ENCODE measurements at places on chromosomes 7 and 10.

DNA sequence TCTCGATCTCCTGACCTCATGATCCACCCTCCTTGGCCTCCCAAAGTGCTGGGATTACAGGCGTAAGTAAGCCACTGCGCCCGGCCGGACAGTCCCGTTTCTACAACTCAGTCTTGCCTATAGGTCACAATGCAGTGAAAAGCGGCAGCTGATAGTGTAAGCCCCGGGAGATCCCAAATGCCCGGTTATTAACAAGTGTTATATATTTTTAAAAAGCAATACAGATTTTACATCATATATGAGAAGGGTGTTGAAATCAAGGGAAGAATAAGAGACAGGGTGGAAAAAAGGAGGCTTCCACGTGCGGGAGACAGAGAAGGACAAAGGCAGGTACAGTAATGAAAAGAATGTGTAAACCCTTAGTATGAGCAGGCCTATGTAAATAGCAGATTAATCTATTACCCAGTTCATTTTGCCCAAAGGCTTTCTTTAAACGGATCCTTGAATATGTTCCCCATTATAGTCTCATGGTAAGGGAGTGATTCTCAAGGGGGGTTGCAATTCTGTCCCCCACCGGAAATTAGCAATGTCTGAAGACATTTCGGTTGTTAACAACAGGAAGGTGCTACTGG, 170.8 kb downstream of the PDE1C start:
- DNase-seq = no peak

GRCh38 chr7:30994206-30995100, 30.7 kb downstream of the GHRHR start:
- no peak for DNase-seq

- DNase-seq = no peak
These were observed 59.0 kb downstream of the PRR15 start for GRCh38 chr7:29622335-29623265.

DNA sequence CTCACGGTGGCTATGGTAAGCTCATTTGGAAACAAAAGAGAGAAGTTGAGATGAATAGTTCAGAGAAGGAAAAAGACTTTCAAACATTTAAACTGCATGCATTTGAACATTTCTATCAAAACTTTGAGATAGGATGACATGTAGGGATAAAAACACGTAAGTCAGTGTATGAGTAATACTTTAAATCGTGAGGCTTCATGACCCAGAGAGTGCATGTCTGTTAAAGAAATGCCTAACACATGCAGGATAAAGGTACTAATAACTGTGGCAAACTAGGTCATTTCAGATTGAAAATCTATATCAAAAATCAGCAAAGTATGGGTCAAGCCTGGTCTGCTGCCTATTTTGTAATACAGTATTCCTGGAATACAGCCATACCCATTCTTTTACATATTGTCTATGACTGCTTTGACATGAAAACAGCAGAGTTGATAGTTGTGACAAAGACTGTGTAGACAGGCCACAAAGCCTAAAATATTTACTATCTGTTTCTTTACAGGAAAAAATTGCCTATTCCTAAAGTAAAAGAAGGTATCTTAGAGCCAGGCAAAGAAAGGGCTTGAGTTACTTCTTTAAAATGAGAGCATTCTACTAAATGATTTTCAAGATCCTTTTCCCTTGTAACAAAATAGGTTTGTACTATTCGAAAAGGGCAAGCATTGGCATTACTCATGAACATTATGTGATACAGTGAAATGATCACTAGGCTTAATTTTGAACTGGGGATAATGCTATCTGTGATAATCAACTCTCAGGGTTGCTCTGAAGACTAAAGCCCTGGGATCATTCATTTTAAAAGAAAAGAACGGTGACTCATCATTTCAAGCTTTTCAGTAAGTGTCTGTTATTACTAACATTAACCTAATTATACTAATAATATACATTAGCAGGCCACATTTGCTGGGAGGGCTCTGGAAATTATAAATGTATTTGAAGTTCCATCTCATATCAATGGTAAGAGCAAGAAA, 185.9 kb downstream of the CRPPA start:
- no peak for DNase-seq

DNA sequence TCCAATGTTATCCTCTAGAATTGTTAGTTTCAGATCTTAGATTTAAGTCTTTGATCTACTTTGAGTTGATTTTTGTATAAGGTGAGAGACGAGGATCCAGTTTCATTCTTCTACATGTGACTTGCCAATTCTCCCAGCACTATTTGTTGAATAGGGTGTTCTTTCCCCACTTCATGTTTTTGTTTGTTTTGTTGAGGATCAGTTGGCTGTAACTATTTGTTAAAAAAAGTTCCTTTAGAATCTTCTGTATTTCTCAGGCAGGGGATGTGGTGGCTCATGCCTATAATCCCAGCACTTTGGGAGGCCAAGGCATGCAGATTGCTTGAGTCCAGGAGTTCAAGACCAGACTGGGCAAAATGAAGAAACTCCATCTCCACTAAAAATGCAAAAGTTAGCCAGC, 151.8 kb downstream of the JMJD1C start:
- DNase-seq = no peak

DNA sequence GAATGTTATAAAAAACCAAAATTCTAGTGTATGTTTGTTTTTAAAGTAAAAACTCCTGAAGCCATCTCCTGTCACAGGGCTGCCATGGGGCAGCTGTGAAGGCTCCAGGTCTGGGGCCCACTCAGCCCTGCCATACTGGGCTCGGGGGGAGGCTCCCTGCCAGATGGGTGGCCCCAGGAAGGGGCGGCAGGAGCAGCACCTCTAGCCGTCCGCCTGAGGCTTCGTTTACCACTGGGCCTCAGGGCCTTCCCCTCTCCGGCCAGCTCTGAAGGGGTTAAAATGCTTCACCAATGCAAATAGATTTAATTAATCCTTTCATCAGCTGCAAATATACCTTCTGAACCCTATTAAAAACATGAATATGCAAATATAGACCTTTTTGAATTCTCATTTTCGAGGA, 139.0 kb downstream of the ELFN1 start:
- no peak for DNase-seq

- no peak for DNase-seq
These were observed 3.4 kb downstream of the GPR85 start for GRCh38 chr7:113083132-113083815.

DNA sequence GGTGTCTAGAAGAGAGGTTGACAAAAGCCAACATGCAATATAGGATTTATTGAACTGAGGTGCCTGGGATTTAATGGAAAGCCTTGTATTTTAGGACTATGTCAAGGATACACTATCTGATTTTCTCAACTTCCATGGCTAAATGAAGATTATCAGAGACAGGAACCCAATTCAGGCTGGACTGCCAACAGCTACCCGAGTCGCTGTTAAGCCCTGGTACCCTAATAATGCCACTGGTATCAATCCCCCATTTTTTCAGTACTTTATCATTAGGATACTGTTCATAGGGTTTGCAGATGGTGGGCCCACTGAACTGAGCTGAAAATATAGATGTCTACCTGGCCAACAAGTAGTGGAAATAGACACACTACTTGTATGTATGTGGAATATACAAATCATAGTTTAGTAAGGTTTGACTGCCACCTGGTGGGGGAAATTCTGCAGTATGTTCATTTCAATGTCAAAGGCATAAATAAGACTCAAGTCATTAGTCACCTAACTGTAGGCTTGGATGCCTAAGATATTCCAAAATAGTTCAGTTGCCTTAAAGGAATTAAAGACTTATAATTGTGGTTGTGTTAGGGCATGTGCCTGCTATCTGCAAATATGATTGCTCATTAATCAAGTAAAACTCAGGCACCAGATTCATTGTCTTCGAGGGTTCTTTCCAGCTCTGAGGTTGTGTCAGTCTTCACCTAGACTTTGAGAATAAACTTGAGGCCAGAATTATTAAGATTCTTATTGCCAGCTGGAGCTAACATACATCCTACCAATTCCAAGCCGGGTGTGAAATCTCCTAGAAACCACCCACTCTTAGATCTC, 34.1 kb upstream of the NOBOX start:
- DNase-seq = peak; percentile 40

DNA sequence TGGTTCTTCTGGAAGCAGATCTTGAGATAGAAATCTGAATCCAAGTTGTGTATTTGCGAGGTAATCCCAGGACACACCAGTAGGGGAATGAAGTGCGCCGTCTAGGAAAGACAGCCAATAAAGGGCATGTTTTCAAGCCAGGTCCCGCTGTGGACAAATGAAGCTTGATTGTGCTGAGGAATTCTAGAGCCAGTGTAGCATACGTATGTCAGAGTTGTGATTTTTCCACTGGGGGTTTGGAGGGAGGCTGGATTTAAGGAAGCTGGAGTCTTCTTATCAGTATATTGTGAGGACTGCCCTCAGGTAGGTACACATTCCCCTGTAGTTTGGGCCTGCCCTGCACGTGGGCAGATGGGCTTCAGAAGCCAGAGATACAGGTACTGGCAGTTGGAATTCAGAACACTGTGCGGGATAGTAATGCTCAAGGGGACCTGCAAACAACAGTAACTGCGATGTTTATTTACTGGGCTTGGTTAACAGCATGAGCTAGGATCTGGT, 50.9 kb downstream of the GALNT11 start:
- no peak for DNase-seq

DNA sequence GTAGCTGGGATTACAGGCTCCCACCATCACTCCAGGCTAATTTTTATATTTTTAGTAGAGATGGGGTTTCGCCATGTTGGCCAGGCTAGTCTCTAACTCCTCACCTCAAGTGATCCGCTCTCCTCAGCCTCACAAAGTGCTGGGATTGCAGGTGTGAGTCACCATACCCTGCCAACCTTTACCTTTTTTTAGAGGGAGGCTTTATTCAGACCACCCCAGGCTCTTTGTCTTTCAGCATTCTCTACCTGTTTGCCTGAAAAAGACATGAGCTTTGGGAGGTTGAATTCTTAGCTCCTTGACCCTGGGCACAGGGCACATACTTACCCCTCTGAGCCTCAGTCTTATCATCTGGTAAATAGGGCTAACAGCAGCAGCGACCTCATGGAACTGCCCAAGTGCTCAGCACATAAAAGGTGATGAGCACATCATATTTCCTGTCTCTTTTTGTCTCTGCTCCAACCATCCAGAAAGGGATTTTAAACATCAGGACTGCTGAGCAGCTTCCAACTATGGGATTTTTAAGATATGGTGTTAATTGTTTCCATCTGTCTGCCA, 17.0 kb downstream of the FRMPD2 start:
- DNase-seq = no peak

DNA sequence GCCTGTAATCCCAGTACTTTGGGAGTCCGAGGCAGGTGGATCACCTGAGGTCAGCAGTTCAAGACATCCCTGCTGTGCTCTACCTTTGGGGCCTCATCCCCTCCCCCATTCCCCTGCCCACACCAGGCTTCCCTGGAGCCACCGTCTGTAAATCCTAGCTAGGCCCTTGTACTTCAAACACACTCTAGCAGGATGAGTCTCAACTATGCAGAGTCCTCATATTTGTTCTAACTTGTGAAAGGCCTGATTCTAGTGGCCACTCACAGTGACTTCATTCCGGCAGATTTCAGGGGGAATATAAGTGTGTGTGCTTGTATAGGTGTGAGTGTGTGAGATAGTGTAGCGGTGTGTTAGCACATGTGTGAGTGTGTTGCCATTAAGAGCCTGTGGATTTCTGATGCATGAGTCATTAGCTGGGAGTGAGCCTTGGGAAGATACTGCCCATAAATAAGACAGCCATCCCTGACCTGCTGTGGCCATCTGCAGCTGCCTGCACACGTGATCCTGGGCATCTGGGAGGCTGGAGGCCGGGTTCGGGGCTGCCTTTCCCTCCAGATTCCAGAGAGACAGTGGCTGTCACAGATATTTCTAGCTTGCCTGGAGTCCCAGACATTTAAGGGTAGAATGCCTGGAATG, 1.7 kb upstream of the NEURL1 start:
- DNase-seq = no peak

DNA sequence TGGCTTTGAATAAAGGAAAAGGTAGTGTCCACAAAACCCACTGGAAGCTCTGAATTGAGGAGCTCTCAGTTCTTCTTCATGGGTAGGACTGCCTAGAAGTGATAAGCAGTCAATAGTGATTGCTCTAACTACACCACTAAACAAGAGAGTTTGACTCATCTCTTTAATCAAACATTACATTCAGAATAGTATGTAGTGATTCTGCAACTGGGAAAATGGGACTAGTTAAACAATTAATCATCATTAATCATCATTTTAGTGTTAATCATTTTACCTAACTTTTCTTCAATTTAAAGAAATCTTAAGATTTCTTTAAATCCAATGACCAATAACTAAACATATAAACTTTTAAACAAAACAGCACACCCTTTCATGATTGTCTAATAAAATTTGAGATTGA, 484.0 kb upstream of the FZD8 start:
- no peak for DNase-seq

DNA sequence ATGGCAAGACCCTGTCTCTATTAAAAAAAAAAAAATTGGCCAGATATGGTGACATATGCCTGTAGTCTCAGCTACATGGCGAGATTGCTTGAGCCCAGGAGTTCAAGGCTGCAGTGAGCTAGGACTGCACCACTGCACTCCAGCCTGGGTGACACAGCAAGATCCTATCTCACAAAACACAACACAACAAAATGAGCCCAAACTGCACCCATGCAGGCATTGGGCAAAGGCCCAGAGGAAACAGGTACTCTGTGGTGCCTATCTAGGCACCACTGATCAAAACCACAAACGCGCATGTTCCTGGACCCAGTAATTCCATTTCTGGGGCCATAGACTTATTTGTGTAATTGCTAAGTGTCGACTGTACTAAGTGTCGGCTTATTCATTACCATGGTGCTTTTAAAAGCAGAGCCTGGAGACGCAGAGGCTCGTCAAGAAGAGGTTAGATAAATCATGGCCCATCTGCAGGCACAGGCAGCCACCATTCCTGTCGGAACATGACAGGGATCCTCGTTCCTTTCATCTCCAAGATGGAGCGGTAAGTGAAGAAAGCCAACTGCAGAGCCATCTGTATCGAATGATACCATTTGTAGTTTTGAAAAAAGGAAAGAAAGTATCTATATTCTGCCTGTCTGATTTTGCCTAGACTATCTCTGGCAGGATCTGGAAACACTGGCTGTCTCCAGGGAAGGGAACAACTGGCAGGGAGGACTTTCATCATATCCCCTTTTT, 160.4 kb upstream of the RHEB start:
- DNase-seq = no peak

- DNase-seq = no peak
These were observed 957 bp upstream of the SVIL start for GRCh38 chr10:29635711-29636144.

DNA sequence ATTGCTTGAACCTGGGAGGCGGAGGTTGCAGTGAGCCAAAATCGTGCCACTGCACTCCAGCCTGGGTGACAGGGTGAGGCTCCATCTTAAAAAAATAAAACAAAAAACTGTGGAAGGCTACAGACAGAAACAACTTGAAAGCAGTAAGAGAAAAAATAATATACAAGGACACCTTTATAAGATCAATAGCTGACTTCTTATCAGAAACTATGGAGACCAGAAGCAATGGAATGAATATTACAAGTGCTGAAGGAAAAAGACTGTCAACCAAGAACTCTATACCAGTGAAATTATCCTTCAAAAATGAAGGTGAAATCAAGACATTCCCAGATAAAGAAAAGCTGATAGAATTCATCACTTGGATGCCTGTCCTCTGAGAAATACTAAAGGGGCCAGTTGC, 49.0 kb downstream of the RBAK start:
- DNase-seq = no peak

- DNase-seq = no peak
These were observed 162.0 kb downstream of the REEP3 start for GRCh38 chr10:63683223-63683622.

Measured in stimulated activated CD4-positive, alpha-beta T cell treated with anti-CD3 and anti-CD28 coated beads, Interleukin-15, amount 100 ng/mL, for 48 hours (primary cell).